Heart left ventricle (tissue), 16 donors: ENCODE measurements at places on chromosomes 16 and 17.
A peak's percentile ranks its signal among the peaks of the same experiment; 100 is the strongest.

DNA sequence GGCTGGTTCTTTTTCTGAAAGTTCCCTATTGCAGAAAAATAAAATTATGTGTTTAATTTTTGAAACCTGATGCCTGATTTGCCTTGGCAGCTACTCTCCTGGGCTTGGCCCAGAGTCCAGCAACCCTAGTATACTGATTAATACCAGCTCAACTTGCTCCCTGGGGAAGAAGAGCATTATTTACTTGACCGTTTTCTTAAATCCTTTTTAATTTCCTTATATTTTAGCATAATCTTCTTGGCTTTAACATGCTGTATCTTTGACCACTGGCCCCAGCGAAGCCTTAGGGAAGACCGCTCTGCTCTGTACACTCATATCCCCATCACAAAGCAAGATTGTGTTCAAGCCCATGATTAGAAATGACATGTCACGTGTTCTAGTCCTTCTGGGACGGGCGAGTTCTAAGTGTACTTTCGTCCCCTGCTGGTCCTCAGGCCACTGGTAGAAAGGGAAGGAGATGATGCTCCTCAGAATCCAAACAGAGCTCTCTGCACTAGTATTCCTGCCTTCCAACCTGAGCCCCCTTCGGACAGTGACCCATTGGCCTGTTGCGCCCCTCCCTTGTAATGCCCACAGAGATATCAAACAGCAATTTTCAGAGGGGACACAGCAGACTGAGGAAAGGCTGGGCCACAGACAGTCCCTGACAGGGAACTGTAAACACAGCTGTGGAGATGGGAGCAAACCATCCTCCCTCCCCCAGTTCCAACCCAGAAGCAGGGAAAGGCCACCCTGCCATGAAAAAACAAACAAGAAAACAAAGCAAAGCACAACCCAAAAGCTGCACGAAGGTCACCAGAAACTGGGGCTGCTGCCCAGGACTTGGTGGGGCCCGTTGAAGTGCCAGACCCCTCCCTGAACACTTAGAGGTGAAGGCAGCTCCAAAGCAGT lies 4.3 kb upstream of the EZH1 start:
- DNase-seq = no peak

GRCh38 chr17:14311981-14312380 lies 11.1 kb downstream of the HS3ST3B1 start:
- DNase-seq = peak; percentile 51

GRCh38 chr17:17235212-17236174 lies 1.5 kb downstream of the FLCN start:
- no peak for DNase-seq

DNA sequence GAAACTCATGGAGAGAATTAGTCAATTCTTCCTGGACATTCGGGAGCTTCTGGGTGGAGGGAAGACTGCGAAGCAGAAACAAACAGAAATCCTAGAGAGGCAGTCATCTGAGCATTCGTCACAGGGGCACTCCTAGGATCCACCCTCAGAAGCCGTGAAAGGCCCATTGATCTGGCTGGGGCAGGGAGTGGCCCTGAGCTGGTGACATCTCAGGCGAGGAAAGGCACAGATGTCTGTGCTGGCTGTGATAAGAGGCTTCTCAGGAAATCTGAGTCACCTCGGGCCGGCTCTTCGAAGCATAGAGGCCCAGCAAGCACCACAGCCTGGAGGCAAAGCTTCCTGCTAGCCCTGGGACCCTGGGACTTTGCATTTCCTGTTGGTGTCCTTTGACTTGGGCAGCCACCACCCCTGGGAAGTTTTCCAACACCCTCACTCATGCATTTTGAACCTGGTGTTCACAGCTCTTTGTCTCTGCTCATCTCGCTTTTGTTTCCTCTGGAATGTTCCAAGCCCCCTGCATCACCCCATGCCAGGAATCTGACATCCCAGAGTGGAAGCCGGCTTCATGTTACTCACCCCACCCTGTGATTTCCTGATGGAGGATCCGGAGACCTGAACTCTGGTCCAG lies 23.3 kb upstream of the CDRT4 start:
- peak; percentile 60 for DNase-seq

- no peak for DNase-seq
These were observed 39.0 kb upstream of the CRISPLD2 start for GRCh38 chr16:84780544-84781376.

DNA sequence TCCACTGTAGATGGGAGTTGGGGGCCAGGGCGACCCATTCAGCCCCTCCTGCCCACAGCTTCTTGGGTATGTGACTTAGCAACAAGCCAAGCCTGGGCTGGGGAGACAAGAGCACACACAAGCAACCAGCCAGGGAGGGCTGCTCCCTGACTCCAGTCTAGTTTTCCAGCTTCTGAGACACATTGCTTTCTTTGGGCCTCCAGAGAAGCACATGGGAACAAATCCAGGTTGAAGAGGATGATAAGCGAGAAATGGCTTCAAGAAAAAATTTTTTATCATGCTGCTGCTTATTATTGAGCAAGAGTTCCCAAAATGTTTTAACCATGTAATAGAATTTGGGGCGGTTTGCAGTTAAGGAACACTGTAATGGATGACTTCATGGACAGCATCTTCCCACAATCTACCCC lies 173.7 kb downstream of the SOX9 start:
- no peak for DNase-seq

DNA sequence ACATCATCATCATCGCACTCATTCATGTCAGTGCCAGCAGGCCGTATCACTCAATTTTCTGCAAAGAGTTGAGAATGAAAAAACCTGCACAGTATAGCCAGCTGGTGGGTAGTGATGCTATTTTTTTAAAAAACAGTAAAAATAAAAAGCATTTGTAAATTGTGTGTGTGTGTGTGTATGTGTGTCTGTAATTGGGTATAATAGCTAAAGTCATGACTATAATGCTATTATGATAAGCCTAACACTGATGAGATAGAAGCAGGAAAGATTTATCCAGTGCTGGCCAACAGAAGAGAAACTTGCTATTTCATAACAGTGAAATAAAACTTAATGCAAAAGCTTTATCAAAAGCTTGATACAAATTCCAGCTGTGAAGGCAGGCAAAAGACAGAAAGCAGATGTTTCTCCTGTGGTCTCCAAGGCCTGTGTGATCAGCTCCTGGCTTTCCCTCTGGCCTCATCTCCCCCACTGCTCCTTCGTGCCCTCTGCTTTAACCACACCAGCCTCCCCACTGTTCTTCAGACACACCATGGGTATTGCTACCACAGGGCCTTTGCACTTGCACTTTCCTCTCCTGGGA lies 206.2 kb upstream of the IRX5 start:
- DNase-seq = no peak

DNA sequence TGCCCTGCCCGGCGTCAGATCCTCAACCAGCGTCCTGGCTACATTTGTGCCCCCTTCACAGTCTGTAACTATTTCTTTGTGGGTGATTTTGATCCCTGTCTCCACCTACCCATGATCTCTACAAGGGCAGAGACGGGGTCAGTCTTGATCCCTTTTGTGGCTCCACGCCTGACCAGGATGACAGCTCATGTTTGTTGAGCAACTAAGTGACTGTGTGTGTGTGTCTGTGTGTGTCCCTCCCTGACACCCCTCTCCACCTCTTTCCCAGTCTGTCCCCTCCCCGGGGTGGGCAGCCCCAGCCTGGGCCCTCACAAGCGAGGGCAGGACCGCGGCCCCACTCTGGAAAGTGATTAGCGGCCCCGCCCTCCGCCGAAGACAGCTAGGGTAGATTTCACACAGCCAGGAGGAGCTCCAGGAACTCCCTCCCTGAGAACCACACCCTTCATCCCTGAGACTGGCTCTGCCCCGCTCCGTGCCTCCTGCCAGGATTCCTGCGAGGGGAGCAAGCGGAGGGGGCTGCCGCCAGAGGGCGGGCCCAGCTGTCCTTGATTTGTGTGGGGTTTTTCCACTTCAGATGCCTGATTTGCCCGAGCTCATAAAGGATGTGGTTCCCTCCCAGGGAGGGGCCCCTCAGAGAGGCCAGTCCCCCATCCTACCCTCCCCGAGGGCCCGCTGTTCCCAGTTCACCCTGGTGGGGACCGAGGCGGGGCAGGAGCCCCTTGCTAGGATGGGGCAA lies 5.3 kb upstream of the HS3ST6 start:
- DNase-seq = no peak

DNA sequence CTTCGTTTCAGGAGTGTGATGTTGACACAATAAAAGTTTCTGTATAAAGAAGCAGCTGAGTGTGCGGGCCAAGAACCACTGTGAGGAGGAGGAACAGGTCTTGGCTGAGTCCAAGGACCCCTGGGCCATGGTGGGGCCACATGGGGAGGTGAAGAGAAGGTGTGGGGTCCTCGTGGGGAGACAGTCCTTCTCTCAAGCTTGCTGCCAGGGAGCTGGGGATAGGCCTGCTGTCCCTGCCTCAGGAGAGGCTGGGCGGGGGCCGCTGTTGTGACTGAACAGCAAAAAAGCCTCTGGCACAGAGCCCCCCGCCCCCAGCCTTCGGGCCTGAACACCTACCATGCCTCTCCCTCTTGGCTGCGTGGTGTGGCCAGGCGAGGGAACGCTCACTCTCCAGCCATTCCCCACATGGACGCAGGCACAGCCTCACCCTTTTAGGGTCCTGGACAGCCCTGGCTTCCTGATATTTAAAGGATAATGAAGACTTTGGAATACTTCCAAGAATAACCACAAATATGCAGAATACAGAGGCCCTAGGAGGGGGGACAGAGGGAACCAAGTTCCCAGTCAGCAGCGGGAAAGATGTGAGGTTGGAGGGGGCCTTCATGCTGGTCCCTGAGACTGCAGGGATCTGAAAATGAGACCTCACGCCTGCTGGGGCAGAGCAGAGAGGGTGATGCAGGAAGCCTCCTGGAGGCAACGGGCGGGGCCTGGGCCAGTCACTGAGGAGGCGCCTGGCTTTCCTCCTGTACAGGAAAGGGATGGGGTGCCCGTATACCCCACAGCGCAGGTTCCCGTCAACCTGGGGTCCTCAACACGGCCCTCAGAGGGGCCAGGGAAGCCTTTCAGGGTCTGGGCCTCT lies 100.0 kb upstream of the CREBBP start:
- no peak for DNase-seq

GRCh38 chr17:13385481-13385911 lies 216.2 kb downstream of the HS3ST3A1 start:
- DNase-seq = no peak

DNA sequence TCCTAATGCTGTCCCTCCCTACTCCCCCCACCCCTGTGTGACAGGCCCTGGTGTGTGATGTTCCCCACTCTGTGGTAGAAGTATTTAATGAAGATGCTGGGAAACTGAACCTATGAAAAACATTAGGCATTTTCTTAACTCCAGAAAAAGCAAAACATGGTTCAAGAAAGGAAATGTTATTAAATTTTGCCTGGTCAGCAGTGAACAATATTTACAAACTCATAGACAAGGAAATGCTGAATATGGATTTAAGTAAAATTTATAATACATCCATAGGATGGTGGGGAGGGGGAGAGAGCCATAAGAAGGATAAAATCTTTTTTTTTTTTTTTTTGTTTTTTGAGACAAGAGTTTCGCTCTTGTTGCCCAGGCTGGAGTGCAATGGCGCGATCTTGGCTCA lies 10.8 kb upstream of the CRYBA1 start:
- DNase-seq = no peak

- no peak for DNase-seq
These were observed 157.0 kb downstream of the COPRS start for GRCh38 chr17:31702041-31702440.

- DNase-seq = peak; percentile 48
These were observed 130.3 kb downstream of the IRF8 start for GRCh38 chr16:86029131-86029741.

DNA sequence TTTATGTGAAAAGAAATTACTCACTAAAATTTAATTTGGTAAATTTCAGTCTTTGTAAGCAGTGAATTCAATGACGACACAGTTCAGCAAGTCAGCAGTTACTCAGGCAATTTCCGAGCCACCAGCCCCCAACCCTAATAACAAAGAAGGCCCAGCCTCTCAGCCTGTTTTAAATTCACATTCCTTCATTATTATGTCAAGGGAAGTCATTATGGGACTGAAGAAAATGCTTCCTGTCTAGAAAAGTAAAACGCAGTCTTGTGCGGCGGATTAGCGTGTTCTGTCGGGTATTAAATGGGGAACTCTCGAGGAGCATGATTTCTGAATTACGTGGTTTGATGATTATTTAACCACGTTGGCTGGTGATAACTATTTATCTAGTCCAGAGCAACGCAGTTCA lies 177.6 kb downstream of the AIPL1 start:
- DNase-seq = no peak

DNA sequence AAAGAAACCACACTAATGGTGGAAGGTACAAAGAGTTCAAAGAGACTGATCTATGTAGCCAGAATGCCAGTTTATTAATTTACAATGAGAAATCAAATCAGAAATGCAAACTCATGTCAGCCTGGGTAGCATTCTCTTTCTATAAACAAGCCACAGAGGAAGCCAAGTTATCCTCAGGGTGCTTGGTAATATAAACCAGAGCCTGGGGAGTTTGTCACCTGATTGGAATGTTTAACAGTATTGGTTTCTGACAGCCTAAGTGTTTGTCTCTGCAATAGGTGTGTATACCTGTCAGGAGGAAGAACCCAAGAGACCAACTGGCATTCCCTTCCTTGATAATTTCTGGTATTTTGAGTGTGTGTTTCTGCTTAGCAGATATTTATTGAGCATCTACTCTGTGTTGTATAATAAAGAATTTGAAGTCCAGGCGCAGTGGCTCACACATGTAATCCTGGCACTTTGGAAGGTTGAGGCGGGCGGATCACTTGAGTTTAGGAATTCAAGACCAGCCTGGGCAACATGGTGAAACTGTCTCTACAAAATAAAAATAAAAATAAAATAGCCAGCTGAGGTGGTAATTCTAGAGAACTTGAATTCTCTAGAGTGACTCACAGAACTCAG lies 3.1 kb upstream of the C17orf58 start:
- no peak for DNase-seq

- no peak for DNase-seq
These were observed 97.6 kb upstream of the CBX4 start for GRCh38 chr17:79936641-79937381.

- DNase-seq = peak; percentile 79
These were observed at the start of gene SPECC1 for GRCh38 chr17:20009302-20010098. TSS of gene SPECC1 (plus strand) at chr17:20009359. CDS start at chr17:20096652, 87,293 bp downstream.
